ENCODE measurements at places on chromosomes 12 and 14.

GRCh38 chr14:74638966-74639365 lies 26.9 kb upstream of the LTBP2 start:
- DNase-seq, result no peak

DNA sequence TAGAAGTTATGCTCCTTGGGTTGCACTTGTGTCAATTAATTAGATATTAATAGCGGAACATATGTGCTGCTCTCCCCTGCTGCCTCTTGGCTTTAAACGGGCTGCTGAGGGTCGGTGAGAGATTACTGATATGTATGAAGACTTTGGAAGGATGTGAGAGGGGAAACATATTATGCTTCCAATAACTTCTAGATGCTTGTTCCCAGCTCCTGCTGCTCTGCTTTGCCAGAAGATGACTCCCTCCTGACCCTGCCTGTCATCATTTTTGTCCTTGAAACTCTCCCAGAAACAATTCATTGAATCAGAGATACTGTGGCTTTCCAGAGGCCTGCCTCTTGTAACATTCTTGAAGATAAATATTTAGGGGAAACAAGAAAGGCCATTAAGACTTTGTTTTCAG lies 300.1 kb upstream of the STXBP6 start:
- no peak for DNase-seq

- no peak for DNase-seq
These were observed 172.8 kb downstream of the KTN1 start for GRCh38 chr14:55752580-55753390.

DNA sequence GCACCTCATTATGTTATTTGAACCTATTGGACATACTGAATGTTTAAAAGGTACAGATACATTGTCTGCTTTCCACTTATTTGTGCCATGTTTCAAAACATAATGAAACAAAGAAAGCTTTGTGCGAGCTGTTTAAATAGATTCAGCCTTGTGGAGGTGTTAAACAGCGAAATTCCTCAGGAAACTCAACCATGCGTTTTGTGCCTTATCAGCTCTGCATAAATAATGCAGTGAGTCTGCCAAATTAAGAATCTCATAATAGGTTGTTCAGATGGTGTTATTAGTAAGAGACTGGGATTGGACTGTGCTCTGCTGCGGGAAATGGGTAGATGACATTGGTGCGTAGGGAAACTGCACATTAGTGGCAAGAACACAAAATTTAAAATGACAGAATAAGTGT lies 163.7 kb upstream of the CLEC14A start:
- no peak for DNase-seq

DNA sequence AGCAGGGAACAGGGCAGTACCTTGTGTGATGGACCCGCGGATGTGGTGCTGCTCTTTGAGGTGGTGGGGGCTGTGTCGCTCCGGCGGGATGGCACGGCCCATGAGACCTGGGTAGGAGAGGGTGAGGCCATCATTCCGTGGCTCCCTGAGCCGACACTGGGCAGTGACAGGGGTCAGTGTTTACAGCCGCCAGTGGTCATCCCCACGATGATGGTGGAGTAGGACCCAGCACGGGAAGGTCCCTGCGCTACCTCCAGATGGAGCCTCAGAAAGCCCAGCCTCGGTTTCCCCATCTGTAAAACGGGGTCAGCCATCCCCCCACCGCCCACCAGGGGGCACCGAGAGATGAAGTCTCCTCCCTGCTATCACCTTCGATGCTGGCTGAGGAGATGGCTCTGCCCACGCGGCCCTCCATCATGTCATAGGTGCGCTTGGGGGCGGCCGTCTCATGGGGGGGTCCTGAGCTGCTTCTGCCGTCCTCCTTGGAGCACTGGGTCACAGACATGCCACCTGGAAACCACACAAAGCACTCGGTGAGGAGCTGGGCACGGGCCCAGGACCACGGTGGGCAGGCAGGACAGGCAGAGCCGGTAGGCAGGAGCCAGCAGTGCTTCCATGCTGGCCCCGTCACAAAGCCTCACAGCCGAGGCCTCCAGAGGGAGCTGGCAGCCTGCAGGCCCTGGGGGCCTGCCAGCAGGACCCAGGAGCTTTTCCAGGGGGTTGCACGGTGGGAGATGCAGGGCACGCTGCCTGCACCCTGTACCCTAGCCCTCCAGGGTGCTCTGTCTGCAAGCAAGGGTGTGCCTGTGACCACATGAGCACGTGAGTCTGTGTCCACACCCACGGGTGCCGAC lies 53.1 kb downstream of the RFLNA start:
- no peak for DNase-seq

GRCh38 chr12:42812871-42813270 lies 223.3 kb upstream of the PRICKLE1 start:
- no peak for DNase-seq

DNA sequence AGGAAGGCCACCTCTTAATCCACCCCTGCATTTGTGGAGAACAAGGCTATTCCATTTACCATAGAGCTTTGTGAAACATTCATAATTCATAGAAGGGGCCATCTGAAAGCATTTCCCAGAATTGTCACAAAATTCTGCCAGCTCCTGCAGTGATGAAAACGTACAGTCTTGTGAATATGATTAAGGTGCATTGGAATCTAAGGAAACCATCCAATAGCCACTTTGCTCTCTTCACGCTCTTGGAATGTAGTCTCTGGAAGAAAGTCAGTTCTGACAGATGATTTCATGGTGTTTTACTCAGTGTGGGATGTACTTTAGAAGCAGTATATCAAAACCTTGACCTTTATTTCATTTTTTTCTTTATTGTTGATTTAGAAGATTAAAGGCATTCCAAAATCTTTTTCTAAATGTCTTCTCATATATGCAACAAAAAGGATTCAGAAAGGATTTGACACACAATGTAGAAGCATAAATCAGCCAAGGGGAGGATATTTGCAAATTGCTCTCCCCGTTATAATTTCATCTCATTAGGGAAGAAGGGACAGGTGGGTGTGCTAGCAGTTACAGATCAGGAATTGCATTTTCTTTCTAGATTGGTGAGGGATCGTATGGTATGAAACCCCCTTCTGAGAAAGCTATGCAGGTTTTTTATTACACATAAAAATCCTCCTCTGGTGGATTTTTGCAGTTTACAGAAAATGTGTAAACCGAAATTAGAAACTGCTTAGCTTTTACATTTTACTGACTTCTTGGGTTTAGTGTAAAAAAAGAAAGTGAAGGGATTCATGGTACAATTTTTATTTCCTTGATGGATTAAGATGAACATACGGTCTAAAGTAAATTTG lies 390.2 kb downstream of the LRIG3 start:
- DNase-seq, result no peak

DNA sequence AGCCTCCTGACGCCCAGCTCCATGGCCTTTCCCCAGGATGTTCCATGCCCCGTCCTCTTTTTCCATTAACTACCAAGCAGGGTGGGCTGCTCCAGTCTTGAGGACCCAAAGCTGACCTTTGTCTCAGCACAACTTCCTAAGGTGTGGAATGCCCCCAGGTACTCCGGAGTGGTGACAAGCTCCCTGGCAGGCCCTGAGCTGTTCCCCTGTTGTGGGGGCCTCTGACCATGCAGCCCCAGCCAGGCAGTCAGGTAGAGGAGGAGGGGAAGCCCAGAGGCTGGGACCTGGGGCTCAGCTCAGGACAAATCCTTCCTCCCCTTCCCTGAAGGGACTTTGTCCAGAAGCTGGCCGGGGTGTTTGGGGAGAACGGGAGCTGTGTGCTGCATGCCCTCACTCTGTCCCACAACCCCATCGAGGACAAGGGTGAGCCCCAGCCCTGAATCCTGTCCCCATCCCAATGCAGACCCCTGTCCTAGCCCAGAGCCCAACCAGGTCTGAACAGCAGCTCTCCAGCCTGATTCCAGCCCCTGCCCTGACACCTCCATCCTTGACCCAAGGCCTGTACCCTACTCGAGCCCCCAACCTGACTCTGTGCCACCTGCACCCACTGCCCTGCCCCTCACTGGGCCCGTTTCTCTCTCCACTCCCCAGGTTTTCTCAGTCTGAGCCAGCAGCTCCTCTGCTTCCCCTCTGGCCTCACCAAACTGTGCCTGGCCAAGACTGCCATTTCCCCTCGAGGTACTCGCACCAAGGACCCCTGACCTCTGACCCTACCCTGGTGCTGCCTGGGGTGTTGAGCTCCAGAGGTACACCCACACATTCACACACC lies 4.4 kb downstream of the CARMIL3 start:
- no peak for DNase-seq

DNA sequence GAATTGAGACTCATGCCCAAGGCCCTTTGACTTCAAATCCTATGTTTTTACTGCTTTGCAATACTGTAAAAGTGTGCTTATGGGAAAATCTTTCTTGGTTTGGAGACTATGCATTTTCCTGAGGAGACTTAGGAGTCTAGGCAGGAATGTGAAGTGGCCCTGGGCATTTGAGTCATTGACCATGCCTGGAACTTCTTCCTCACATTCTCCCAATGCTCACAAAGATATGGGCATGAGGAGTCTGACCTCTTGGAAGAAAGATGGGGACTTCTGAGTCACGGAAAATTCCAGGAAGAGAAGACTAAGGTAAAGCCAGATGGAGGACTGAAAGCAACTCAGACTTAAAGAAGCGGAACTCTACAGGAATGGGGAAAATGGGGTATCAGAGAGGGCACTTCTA lies 38.2 kb upstream of the ZNF641 start:
- DNase-seq, result no peak

GRCh38 chr14:99174081-99174769 lies 97.8 kb downstream of the BCL11B start:
- no peak for DNase-seq

GRCh38 chr12:7221486-7221885 lies 32.0 kb downstream of the PEX5 start:
- no peak for DNase-seq

- DNase-seq, result no peak
These were observed 72.2 kb downstream of the SLC6A15 start for GRCh38 chr12:84840356-84840755.

DNA sequence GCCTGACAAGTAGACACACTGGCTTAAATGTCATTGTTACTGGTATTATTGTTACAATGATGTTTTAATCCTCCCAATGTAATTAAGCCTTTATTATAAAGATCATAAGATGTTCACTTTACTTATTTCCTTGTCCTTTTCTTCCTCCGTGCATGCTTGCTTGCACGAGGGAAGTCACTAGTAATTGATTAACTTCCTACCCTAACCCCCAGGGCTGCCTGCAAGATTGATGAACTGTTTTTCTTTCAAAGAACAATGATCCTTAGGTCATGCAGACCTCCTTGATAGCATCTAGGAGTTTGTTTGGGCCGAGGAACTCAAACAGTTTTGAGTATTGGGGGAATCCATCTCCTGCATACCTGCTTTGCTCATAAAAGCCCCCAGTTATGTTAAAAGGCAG lies 43.0 kb downstream of the GLRX5 start:
- DNase-seq, result no peak

DNA sequence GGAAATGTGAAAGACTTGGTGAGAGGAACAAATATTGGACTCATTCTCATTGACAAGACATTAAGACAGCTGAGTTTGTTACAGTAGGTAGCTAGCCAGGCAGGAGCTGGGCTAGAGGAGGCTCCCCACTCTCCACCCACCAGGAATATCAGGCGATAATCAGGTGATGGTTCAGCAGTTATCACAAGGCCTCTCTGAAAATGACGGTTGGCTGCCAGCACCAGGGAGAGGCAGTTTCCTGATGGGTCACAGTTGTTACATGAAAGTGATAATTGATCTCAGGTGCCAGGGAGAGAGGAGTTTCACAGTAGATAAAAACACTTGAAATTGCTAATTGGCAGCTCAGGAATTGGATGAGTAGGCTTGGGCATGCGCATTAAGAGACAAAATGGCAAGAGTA lies 116.5 kb downstream of the TMTC2 start:
- no peak for DNase-seq

- no peak for DNase-seq
These were observed 4.9 kb downstream of the VAMP1 start for GRCh38 chr12:6465467-6466183.

DNA sequence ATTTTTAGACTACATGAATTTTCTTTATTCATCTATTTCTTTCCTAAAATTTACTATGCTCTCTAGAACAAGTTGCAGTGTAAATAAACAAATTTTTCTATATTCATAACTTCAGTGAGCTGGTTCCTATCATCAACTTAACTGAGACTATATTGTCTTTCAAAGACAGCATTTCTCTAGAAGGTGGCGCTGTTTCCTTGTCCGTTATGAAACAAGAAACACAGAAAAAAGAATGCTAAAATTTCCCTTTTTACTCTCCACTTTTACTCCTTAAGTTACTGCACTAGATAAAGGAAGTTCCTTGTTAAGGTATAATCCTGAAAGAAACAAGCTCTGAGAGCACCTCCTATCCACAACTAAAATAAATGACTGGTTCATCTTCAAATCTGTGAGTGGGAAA lies 8.2 kb upstream of the CLEC2A start:
- no peak for DNase-seq

DNA sequence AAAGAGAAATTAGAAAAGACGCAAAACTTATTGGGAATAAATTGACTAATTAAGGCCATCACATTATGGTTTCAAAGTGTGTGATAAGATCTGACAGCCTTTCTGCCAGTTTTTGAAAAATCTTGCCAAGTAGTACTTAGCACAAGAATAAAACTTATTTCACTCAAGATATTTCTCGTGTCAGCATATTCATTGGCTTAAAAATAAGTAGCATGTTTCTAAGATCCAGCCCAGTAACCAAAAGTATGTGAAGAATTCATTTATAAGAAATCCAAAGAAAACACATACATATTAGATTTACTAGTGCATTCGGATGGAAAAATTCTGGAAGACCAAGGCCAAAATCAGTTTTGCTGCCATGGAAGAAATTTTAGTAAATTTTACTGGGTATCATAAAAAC lies 1135.0 kb downstream of the GALC start:
- no peak for DNase-seq

GRCh38 chr12:117313926-117314325 lies 47.5 kb downstream of the NOS1 start:
- no peak for DNase-seq

GRCh38 chr14:73242357-73242901 lies 5.1 kb downstream of the PAPLN start:
- no peak for DNase-seq

- DNase-seq, result no peak
These were observed 4.7 kb downstream of the LIN52 start for GRCh38 chr14:74089251-74090020.

- no peak for DNase-seq
These were observed 275.5 kb upstream of the TMEM132C start for GRCh38 chr12:127991485-127991884.

- DNase-seq, result no peak
These were observed 12.6 kb downstream of the GPRC5A start for GRCh38 chr12:12903642-12904609.

- no peak for DNase-seq
These were observed 34.6 kb downstream of the NIN start for GRCh38 chr14:50796390-50796789.

GRCh38 chr12:12088147-12088546 lies 17.4 kb downstream of the BCL2L14 start:
- DNase-seq, result no peak

GRCh38 chr12:86697916-86698640 lies 441.9 kb upstream of the MGAT4C start:
- no peak for DNase-seq

- no peak for DNase-seq
These were observed 157.0 kb downstream of the MYRFL start for GRCh38 chr12:69981881-69982475.

- no peak for DNase-seq
These were observed 38.9 kb downstream of the NIN start for GRCh38 chr14:50792051-50792477.
